Immature natural killer cell (primary cell): ENCODE measurements at places on chromosomes 2 and 18.

- DNase-seq, result no peak
Measured at GRCh38 chr2:67965246-67965645, 97.6 kb downstream of the C1D start.

- no peak for DNase-seq
Measured at GRCh38 chr2:58914733-58915505, 673.8 kb upstream of the FANCL start.

- DNase-seq, result no peak
Measured at GRCh38 chr2:11875481-11875880, 129.0 kb downstream of the LPIN1 start.

- no peak for DNase-seq
Measured at GRCh38 chr18:78901923-78902794, 77.5 kb upstream of the SALL3 start.

DNA sequence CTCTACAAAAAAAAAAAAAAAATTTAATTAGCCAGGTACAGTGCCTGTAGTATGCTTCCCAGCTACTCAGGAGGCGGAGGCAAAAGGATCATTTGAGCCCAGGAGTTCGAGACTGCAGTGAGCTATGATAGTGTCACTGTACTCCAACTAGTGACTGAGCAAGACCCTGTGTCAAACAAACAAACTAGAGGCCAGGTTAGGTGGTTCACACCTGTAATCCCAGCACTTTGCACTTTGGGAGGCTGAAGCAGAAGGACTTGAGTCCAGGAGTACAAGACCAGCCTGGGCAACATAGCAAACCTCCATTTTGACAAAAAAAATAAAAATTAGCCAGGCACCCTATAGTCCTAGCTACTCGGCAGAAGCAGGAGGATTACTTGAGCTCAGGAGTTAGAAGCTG lies 13.4 kb downstream of the HDLBP start:
- DNase-seq, result no peak

DNA sequence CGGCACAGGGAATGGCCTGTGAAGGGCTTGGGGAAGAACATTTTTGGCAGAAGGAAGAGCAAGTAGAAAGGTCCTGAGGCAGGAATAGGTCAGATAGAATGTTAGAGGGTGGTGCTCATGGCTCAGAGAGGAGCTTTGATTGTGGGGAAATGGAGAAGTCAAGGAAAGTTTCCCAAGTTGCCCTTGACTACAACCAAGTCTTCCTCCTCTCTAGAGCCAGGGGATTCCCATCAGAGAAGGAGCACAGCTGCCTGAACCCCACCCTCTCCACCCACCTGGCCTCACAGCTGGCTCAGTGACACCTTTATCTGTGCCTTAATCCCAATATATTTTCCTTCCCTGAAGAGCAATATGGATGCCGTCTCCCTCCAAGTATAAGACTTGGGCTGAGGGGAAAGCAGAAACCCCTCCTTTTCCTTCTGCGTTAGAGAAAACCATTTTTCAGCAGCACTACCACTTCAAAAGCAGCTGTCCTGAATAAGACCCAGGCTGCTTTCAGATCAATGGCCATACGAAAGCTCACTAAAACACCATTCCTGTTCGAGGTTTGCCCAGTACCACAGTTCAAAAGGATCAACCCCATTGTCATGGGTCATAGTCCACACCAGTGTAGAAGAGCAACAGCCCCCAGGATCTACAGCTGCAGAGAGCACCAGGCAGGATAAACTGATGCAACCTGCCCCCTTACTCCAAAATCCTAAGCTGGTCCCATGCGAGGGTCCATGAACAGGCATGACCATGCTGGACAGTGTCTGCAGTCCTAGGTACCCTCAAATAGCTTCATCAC lies 199.6 kb downstream of the AFF3 start:
- no peak for DNase-seq

DNA sequence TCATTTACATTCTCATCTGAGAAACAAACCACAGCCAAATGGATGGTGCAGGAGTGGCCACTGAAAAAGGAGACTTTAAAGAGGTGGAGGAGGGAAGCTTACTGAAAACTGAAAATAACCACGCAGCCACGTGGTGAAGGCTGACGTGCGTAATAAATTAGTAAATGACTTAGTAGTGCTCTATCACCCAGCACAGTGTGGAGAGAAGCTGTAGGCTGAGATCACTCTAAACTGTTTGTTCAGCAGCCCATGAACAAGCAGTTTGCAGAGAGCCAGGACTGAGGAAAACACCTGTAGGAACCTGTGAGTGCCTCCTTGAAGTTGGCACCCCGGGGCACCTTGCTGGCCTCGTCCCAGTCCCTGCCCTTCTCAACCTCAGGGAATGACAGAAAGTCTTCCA lies 193.0 kb downstream of the TXNL1 start:
- DNase-seq, result no peak

GRCh38 chr2:77520641-77521547 lies 1.3 kb downstream of the LRRTM4 start:
- DNase-seq, result no peak

DNA sequence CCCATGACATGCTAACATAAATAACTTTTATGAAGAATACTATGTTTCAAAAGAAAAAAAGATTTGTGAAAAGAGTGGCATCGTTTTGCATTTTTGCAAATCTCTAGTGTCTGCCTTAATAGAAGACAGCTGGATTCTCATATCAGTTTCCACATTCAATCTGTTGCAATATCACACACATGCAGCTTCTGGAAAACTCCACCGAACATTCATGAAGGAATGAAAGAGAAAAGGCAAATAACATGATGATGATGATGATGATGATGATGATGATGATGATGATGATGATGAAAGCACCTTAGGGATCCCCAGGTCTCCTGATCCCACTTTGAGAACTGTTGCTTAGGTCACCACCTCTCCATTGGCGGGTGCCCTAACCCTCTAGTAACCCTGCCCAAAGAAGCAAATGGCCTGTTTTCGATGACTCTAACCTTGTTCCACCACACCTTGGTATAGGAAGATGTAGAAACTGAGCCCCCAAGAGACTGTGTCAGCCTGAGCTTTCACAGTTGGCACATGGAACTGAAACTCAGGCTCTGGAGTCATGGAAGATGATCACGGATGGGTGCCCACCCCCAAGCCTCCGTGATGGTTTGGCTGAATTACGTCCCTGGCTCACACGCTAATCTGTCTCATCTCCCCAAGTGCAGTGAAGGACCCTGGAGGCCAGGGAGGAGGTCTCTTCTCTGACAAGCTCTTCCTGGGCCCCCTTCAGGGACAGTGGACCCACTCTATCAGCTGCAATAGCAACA lies 80.1 kb upstream of the SMAD7 start:
- no peak for DNase-seq

GRCh38 chr2:49913025-49913424 lies 758.7 kb upstream of the FSHR start:
- no peak for DNase-seq

DNA sequence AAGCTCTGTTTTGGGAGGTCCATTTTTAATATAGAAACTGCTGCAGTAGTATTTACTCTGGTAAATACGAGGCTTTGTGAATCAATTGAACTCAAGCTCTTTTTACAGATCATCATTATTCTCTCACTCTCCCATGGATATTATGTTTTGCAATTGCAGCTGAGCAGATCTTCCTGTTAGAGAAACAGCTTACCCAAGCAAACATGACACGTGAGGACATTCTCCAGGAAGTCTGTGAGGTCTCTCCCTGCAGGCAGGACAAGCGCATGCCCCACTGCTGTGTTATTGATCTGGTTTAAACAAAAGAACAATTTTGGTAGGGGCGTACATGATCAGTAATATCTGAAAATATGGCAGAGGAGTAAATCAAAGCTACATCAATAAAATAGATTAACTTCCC lies 72.1 kb downstream of the COL6A3 start:
- DNase-seq, result no peak

DNA sequence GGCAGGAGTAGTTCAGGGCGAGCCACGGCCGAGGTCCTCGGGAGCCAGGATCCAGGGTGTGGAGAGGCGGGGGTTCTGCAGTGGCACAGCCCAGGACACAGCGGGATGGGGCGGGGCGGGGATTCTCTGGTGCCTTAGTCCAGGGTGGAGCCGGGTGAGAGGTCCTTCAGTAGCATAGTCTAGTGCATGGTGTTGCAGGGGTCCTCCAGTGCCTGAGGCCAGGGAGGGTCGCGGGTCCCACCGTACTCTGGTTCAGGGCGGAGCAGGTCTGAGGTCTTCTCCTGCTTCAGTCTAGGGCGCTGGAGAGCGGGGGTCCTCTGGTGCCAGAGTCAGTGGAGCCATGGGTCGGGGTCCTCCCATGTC lies 131.1 kb downstream of the CCDC74A start:
- DNase-seq, result no peak

DNA sequence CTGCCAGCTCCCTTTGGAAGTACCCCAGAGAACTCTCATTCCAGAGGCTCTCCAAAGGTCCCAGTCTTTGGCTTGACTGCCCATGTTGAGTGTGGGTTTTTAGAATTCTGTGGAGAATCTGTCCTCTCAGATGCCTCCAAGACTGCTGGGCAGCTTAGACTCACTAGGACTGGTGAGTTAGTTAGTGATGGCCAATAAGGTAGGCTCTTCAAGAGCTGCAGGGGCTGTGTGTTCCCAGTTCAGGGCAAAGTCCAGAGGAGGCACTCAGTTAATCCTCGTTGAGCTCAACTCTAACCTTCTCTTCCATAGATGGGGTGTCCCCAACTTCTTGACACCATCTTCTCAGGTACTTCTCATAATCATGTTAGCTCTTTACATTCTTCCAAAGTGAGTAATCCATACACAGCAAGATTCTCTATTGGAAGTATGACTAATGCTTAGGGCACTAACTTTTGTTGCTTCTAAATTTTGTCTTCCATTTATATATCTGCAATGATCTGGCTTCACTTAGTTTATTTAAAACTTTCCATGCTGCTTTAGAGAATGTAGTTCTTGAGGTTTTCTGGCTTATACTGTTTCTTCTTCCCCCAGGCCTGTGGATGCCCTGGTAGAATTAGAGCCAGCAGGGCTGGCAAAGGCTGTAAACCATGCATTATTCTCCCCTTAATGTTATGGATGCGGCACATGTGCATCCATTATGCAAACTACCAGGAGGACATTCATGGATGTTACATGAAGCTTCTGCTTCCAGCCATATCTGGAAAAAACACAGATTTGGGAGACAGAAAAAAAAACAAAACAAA lies 88.9 kb downstream of the POLE4 start:
- DNase-seq, result no peak

GRCh38 chr2:238458651-238459050 lies 31.9 kb downstream of the ASB1 start:
- DNase-seq, result no peak

DNA sequence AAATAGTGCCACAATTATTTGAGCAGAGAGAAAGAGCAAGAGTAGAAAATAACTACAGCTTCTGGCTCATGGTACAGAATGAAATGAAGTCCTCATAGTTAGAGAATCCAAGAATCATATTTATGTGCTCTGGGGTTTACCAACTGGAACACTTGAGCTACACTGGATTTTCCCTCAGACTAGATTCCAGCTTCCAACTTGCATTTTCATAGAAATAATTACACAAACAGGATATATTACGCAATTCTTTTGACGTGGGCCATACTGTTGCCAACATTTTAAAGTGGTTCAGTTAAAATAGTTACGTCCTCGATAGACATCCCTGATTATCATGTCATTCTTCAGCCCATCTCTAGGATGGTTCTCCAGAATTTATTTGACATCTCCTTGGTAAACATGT lies 129.2 kb downstream of the ETAA1 start:
- DNase-seq, result no peak
